ENCODE measurements at places on chromosomes 12 and 14. TPM values are rescaled to one million over a fixed set of nuclear protein-coding genes. Genes with fewer than 3 reads are reported as not detected.

Gene HOXC5
- total RNA-seq = not detected

Gene COX6A1
- 116 TPM for total RNA-seq

Gene GMPR2
- total RNA-seq = 29.0 TPM

Gene ZNF84
- total RNA-seq = 20.4 TPM

Gene KRT79
- not detected for total RNA-seq

Gene ADSS1
- 226 TPM for total RNA-seq

Gene LRCOL1
- total RNA-seq = not detected

Gene INHBC
- total RNA-seq = not detected

Gene OTUB2
- total RNA-seq = 0.52 TPM

Gene COA8
- 56.2 TPM for total RNA-seq

Gene SYNE3
- total RNA-seq = 12.2 TPM

Gene OR6C2
- total RNA-seq = not detected

Gene NKX2-8
- not detected for total RNA-seq

Gene OAS2
- 8.0 TPM for total RNA-seq

Gene ZDHHC22
- not detected for total RNA-seq

Gene TAS2R46
- 0.27 TPM for total RNA-seq

Gene ETFBKMT
- total RNA-seq = 7.9 TPM

Gene PTGER2
- total RNA-seq = 0.47 TPM

Gene AKAP6
- total RNA-seq = 172 TPM

Gene CLEC9A
- not detected for total RNA-seq

Gene ASCL1
- not detected for total RNA-seq

Gene GPX2
- not detected for total RNA-seq

Gene ZC3H10
- total RNA-seq = 5.5 TPM

Gene HOXC12
- not detected for total RNA-seq

Gene KRT71
- total RNA-seq = not detected

Gene LUM
- total RNA-seq = 52.0 TPM

Gene KRT78
- not detected for total RNA-seq

Gene P2RX7
- 1.9 TPM for total RNA-seq

Gene CLEC4D
- not detected for total RNA-seq

Gene LRRC10
- total RNA-seq = 50.8 TPM

Gene SLC8B1
- 11.5 TPM for total RNA-seq

Gene GLRX5
- total RNA-seq = 94.0 TPM

Gene NANOG
- total RNA-seq = not detected

Gene NTS
- 0.20 TPM for total RNA-seq

Gene CCNT1
- total RNA-seq = 16.5 TPM

Gene CD27
- 0.20 TPM for total RNA-seq

Gene SERPINA3
- 63.5 TPM for total RNA-seq

Gene DEPDC4
- total RNA-seq = 0.40 TPM

Gene SMCO2
- not detected for total RNA-seq

Gene FGF6
- total RNA-seq = not detected

Gene TMEM63C
- 1.9 TPM for total RNA-seq

Gene MEG3
- total RNA-seq = 20.6 TPM

Gene CLEC4E
- total RNA-seq = 2.5 TPM

Gene SPX
- total RNA-seq = 15.7 TPM

Gene TOX4
- 93.4 TPM for total RNA-seq
